ENCODE measurements at places on chromosomes 1 and 21.
A peak's percentile ranks its signal among the peaks of the same experiment; 100 is the strongest.

DNA sequence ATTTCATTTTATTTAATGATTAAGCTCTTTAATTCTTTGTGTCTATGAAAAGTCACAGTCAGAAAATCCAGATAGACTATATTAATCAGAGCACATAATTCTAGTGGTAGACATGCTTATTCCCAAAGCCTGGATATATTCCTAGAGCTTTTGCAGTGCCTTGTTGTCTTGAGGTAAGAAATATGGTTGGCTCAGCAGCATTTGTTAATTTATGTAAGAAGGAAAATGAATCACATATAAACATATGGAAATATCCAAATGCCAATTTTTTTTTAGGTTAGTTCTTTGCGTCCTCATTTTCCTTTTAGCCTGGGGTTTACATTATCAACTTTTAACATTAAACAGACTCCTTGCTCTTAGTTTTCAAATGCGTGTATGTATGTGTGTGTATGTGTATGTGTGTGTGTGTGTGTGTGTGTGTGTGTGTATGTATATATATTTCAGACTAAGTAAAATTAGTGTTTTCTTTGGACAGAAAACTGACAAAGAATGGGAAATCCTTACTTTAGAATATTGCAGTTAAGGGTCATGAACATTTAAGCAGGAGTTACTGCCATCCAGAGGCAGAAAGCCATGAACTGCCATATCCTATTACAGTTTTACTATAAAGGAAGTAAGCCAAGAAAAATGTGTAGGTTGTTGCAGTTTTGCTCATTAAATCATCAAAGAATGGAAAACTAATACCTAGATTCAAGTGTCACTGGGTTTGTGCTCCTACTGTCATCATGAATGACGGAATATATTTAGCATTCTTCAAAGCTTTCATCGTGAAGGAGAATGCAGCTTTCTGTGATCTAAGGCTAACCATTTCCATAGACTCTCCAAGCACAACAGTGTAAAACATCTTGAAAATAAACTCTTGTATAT is 477.1 kb upstream of the NR5A2 start:
- DNase-seq = peak; percentile 61

DNA sequence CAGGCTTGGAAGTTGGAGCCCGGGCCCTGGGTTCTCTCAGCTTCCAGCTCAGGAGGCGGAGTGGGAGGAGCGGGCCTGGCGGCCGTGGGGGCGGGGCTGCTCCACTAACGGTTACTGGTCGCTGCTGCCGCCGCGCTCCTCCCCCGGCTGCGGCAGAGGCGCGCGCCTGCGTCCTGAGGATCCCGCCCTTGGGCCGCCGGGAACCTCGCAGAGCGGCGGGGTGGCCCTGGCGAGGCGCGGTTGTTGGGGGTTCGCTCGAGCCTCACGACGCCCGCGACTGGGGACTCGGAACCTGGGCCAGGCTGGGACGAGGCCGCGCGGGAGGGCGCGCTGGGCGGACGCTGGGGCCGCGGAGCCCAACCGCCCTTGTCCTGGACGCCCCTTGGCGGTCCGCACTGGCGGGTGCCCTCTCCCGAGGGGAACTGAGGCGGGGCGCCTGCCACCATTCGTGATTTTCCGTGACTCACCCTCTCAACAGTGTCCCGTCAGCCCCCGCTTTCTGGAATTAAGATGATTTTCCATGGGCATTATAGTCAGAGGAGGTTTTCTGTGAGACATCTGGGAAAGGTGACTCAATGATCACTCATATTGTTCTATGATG is 34.1 kb downstream of the OR2G3 start:
- DNase-seq = peak; percentile 81

GRCh38 chr21:33866826-33867225 is 48.8 kb downstream of the ATP5PO start:
- no peak for DNase-seq

GRCh38 chr1:54808443-54809207 is 7.5 kb upstream of the TTC22 start:
- no peak for DNase-seq

- no peak for DNase-seq
Measured at GRCh38 chr1:210487021-210487420, 158.3 kb downstream of the HHAT start.

- no peak for DNase-seq
Measured at GRCh38 chr21:41387042-41387819, 25.4 kb downstream of the MX2 start.

GRCh38 chr1:28507247-28507645 is 1.4 kb downstream of the RCC1 start:
- DNase-seq = peak; percentile 13

DNA sequence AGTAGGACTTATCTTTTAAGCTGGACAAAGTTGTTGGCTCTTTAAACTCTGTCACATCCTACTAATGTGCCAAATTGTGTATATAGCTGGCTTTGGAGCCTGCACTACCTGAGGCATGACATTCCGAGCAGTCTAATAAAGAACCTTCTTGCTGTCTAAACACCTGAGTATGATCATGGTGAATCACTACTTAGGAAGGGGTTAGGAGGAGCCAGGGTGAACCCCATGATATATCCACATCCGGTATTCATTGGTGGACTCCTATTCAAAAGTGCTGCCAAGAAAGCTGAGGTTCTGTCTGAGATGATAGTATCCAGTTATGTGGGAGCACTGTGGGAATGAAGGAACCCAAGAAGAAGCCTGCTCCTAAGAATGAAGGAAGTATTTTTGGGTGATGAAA is 27.1 kb downstream of the CRNN start:
- DNase-seq = no peak

- DNase-seq = peak; percentile 66
Measured at GRCh38 chr1:6889875-6890480, 104.7 kb downstream of the CAMTA1 start.

GRCh38 chr1:112260699-112261098 is 135.3 kb upstream of the CTTNBP2NL start:
- no peak for DNase-seq

- no peak for DNase-seq
Measured at GRCh38 chr1:23500466-23500865, 16.5 kb upstream of the ASAP3 start.

DNA sequence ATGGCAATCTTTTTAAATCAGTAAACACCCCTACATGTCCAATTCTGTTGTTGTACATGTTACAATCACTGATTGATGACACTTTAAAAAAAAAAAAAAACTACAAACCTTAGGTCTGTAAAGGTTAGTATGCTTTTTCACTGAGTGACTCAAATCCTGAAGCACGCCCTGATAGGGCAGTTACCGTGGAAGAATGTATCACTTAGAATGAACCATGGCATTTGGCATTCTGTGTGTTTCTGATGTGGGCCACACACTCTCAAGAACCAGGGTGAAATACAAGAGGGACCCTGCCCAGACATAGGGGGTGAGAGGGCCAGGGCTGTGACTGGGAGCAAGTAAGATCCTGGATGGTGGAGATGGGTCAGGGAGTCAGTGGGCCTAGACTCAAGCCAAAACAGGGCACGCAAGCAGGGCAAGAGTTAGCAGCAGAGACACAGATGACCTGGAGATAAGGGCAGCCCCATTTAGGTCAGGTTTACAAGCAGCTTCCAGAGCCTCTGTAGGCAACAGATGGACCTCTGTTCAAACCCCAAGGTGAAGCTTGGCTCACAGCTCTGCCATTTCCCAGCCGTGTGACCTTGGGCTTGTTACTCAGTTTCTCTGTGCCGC is 47.6 kb upstream of the DMRTB1 start:
- DNase-seq = no peak

- no peak for DNase-seq
Measured at GRCh38 chr1:216144661-216145450, 278.4 kb downstream of the USH2A start.
